ENCODE measurements at places on chromosomes 7 and 10.

DNA sequence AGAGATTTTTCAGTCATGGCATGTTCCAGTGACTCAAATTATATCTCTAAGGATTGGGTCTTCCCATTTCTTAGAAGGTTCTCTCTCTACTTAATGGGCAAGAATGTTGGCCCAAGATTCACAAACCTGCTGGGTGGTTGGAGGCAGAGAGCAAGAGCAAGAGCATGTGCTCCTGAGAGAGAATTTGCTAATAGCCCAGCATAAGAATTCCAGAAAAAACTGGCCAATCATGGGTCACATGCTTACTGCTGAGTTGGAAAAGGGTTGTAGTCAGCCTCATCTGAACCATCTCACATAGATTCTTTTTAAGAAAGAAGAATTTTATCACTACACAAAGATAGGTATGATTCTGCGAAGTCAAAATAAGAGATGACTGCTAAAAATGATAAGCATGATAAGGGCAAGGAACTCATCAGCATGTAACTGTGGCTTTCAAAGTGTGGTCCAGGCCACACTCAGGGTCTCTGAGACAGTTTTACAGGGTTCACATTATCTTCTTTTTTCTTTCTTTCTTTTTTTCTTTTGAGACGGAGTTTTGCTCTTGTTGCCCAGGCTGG lies 8.2 kb upstream of the VCL start:
- DNase-seq: no peak

GRCh38 chr10:102628451-102628911 lies 15.8 kb upstream of the TRIM8 start:
- no peak for DNase-seq

DNA sequence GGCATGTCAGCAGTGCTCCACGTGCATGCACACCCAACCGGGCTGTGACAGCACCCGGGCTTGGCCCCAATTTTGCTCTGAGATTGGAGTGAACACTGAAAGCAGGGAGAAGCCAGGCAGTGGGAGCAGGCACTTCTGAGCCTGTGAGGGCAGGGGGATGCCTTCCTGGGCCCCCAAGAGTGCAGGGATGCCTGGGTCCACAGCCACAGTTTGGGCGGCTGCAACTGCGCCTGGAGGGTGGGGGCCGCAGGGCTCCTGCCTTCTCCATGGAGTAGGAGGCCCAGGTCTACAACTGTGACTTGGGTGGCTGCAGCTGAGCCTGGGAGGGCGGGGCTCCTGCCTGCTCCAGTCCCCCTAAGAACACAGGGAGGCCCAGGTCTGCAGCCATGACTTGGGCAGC lies 37.6 kb upstream of the BNIP3 start:
- no peak for DNase-seq

DNA sequence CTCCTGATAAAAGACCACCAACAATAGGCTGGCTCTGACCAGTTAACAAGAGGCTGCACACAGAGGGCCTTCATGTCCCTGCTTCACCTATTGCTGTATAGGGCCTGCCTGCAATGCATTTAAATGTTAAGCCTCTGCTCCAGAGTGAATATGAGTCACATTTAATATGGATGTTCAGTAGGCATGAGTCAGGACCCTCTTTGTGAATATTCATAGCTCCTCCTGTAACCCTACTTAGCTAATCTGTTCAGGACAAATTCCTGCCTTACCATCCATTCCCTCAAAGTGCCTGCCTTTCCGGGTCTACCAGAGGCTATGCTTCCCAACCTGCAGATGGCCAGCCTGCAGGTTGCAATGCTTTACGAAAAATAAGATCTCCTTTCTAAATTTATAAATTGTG lies 32.5 kb downstream of the ARHGAP22 start:
- no peak for DNase-seq

DNA sequence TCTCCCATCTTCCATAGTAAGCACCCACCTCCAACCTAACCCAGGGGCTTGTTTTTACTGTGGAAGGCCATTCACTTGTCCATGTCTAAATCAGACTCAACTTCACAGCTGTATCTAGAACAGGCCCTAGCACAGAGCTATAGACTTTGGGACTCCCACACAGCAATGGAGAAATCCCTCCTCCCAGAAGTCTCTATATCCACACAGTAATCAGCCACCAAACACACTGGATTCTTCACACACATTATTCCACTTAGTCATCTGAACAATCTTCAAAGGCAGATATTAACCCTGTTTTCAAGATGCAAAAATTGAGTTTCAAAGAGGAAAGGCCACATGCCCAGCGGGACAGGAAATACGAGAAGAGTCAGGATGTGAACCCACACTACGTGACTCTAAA lies 81.8 kb downstream of the MALSU1 start:
- DNase-seq: no peak

DNA sequence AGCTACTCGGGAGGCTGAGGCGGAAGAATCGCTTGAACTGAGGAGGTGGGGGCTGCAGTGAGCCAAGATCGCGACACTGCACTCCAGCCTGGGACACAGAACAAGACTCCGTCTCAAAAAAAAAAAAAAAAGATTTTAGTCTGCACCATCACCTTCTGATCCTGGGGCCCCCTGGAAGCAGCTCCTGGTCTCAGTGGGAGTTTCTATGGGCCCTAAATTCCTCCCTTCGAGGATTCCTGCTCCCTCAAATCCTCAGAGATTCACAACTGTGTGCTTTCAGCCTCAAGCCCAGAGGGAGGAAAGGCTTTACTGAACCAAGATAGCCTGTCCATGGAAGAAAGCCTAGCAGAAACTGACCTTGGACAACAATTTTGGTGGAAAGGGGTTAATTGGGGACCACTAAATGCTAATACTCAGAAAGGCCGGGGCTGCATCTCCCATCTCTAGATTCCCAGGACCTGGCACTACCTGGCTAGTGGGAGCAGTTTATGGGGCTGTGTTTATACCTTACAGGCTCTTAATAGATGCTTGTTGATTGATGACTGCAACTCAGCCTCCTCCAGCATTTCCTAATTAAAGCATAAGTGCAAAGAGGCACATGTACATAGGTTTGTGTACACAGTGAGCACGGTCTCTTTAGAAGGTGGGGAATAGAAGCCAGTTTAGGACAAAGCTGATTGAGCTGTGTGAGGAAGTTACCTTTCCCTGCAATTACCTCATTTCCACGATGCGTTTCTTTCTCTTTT lies 9.2 kb upstream of the FGFR2 start:
- no peak for DNase-seq

DNA sequence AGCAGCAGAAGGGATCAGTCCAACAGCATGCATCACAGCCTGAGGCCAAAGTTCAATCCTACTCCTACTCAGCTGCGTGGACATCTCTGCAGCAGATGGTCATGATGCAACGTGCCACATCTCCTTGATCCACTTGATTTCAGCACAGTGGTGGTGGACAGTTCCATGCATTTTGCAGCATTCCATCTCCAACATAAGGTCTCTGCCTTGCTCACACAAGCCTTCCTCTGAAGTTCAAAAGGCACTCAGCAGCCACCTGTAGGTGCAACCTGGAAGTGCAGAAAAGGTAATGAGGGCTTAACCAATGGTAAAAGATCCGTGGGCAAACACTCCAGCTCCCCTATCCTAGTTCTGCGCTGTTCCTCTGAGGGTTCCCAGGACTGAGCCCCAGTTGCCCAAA lies 57.5 kb upstream of the CHCHD3 start:
- DNase-seq: no peak

GRCh38 chr7:70037171-70037933 lies 439.1 kb downstream of the AUTS2 start:
- DNase-seq: no peak

DNA sequence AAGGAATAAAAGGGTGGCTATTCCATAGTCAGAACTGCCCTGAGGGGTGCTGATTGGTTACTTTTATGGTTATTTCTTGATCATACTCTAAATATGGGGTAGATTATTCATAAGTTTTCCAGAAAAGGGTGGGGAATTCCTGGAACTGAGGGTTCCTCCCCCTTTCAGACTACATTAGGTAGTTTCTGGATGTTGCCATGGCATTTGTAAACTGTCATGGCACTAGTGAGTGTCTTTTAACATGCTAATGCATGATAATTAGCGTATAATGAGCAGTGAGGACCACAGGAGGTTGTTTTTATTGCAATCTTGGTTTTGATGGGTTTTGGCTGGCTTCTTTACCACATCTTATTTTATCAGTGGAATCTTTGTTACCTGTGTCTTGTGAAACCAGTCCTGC lies 26.5 kb upstream of the POT1 start:
- no peak for DNase-seq

DNA sequence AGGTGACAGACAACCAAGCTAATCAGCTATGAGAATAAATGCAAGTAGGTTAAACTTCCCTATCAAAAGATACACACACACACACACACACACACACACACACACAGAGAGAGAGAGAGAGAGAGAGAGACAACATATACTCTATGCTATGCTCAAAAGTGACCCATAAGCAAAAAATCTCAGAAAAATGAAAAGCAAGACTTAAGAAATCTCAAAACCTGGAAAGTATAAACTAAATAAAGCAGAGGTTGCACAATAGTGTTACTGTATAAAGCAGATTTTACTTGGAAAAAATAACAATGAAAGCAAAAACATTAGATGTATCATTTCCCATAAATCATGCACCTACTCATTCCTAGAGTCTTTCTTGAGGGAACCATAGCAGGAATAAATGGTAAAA lies 221.5 kb downstream of the INHBA start:
- peak; percentile 24 for DNase-seq

DNA sequence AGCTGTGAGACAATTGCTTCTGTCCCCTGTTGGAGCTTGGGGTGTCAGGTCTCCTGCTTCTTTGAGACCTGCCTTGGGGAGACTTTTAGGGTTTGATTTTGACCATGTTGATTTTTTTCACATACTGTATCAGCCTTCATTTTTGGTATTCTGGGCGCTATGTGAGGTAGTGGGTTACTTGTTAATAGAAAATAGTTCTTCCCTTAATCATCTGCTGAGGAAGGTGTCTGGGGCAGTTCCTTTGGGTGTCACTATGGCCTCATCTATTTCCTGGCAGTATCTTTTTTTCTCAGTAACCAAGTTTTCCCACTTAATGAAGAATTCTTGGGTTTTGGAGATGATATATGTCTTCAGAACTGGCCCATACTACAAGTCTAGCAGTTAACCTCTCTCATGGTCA lies 4.6 kb upstream of the NOLC1 start:
- DNase-seq: no peak

DNA sequence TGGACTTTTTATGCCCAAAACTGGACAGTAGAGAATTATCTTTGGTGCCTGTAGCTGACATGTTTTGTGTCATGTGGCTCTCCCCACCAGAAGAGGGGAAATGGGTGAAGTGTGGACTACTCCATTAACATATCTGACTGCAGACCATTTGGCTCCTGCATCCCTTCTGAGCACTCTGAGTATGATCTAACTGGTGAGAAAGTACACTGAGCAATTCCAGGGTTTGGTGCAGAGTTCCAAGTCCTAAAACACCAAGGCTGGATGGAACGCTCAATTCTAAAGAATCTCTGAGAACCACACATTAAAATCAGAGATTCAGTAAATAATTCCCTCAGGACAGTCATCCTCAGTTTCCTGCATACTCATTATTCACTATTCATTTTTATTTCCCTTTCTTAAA lies 22.8 kb upstream of the OSBPL3 start:
- no peak for DNase-seq

- DNase-seq: peak; percentile 36
Observed at GRCh38 chr10:69731184-69731583, 70.5 kb upstream of the COL13A1 start.

DNA sequence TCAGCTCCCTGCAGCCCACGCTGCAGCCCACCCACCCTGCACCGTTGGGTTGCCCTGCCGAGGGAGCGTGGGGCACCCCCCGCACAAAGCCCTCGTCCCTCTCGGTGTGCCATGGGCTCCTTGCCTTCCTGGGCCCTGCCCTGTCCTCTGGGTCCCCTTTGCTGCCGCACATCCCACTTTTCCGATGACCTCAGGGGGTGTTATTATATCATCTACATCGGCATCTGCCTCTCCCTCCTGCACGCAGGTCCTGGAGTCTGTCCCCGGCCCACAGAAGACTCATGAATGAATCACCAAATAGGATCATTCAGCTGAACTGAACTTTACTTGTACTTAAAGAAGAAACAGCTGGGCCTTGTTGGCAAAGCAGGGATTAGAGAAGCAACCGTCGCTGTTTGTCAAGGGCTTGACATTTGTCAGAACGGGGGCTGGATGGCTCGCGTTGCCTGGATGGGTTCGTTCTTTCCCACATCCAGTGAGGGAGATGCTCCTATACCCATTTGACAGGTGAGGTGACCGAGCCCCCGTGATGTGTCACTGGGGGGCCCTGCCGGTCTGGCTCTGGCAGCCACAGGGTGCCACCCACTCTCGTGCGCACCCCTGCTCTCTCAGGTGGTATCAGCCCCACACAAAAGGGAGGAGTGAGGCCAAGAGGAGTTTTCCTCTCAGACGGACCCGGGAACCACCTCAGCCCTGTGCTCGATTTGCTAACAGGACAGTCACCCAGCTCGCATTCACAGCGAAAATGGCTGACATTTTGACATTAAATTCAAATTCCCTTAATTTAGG lies 58.6 kb upstream of the EBF3 start:
- peak; percentile 64 for DNase-seq

- no peak for DNase-seq
Observed at GRCh38 chr10:50360077-50360850, 108.9 kb upstream of the ASAH2 start.

- peak; percentile 52 for DNase-seq
Observed at GRCh38 chr10:84337199-84337598, 8.8 kb downstream of the CCSER2 start.

- no peak for DNase-seq
Observed at GRCh38 chr10:113285305-113285704, 267.5 kb upstream of the HABP2 start.

DNA sequence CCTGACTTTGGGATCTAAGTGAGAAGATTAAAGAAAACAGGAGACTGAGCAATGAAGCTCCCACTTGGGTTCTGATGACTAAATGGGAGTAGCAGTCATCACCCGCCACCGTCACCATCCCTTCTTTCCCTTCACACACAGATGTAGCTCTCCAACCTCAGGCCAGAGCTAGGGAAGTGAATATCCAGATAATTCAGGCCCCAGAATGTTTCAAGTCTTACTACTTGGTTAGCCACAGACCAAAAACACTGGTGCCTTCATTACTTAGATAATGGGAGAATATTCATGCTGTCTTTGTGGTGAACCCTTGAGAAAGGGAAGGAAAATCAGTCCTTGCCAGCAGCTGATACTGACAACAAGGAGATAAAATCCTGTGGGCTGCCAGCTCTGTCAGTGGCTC lies 100.7 kb downstream of the OSBPL3 start:
- DNase-seq: no peak

- DNase-seq: no peak
Observed at GRCh38 chr10:79073784-79074432, 5.1 kb downstream of the ZMIZ1 start.

DNA sequence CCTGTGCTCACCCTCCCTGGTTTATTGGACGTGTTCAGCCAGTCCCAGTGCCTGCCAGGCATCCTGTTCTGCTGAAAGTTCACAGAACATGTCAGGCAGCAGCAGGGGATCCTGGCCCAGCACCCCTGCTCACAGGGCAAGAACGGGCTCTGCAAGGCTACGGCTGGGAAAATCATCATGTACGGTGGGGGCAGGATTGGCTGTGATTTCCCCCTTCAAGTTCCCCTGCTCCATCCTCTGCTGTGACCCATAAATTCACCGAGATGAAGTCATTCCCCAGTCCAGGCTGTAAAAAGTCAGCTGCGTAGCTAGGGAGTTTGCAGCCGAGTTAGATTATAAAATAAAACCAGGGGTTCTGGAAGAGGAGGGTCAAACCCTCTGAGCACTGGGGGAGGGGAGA lies 484.1 kb upstream of the ZMIZ1 start:
- DNase-seq: no peak

- no peak for DNase-seq
Observed at GRCh38 chr7:39349452-39350123, 216.6 kb upstream of the YAE1 start.

- DNase-seq: no peak
Observed at GRCh38 chr10:49015700-49016099, 76.1 kb upstream of the LRRC18 start.

Data from AG09319 (cell line).